ENCODE measurements at places on chromosomes 6 and 20. TPM values are rescaled to one million over a fixed set of nuclear protein-coding genes. Genes with fewer than 3 reads are reported as not detected.

- DNase-seq, result no peak
These were observed 188.4 kb upstream of the TSHZ2 start for GRCh38 chr20:52783769-52784168.

TNF gene
- total RNA-seq, result 0.68 TPM

DNA sequence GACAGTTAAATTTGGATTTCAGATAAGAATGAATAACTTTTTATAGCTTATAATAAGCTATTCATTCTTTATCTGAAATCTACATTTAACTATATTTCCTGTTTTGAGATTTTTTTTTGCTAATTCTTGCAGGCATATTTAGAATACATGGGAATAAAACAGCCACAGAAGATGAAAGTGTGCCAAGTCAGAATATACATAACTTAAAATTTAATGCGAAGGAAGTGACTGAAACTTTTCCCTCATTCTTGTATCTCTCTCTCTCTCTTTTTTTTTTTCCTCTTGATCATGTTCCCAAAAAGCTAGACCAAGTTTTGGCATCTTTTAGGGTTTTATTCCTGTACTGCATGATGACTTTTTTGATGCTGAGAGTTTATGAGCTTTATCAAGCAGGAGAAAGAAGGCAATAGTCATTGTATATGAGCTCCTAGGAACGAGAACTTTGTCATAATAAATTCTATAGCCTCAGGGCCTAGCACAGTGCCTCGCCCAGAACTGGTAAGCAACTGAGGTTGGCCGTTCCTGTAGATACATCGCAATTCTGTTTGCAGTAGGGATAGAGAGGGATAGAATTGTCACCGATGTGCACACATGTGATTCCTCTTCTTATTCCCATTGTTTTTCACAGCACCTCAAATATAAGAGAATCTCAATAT is 205.2 kb downstream of the MYLK4 start:
- DNase-seq, result no peak

GPSM3 gene
- 5.1 TPM for total RNA-seq

DNA sequence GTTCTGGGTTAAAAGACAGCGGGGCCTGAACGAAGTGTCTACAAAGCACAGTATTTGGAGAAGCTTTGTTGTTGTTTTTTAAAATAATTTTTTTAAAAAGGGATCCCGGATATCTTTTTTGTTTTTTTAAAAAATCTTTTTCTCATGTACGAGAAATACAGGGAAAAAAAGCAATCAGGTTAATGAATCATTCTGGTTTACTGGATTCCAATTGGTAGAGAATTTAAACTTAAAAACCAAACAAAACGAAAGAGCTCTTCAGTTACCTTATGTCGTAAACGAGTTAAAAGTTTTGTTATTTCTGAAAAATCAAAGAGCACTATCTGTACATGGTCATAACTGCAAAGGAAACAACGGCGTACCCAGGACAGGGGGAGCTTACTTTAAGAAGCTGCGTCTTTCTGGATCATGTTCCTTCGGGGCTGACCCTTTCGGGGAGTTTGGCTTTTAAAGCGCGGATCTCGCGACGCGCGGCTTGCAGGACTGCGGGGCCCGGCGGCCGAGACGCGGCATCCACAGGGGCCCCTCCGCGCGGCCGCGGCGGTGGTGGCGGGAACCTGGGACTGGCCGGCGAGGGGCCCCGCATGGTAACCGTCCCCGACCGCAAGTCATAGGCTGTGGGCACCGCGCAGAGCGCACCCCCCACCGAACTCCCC is 927 bp downstream of the IL20RA start:
- no peak for DNase-seq

GRCh38 chr20:2651772-2652723 is at the start of gene NOP56:
Gene NOP56, plus strand, starts transcription at chr20:2652632. Its CDS starts 29 bp downstream, at chr20:2652661.
- DNase-seq, result peak; percentile 94

DNA sequence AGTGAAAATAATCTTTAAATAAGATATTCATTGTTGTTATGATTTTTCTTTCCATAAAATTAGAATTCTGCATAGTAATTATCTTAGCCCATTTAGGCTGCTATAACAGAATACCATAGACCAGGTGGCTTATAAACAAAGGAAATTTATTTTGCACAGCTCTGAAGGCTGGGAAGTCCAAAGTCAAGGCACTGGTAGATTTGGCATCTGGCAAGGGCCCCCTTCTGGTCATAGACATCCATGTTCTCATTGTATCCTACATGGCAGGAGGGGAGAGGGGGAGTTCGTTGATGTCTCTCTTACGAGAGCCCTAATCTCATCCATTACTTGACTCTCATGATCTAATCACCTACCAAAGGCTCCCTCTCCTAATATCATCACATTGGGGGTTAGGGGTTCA is 175.0 kb upstream of the CCN2 start:
- no peak for DNase-seq

DNA sequence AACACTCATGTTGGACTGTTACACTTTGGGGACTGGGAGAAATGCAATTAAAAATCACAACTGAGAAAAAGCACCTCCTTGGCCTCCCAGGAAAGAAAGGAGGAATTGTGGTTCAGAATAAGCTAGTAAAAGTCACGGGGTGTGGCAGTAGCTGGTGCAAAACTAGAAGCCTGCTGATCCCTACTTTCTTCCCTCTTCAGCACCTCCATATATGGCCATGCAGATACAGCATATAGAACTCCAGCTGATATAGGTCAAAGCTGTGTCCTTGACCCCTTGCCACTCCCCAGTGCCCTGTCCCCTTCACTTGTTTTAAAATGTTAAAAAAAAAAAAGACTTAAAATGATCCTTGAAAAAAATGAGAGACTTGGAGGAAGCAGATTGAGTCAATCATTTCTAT is 5.5 kb upstream of the FLRT3 start:
- DNase-seq, result no peak

OLIG3 gene
- total RNA-seq, result not detected

DNA sequence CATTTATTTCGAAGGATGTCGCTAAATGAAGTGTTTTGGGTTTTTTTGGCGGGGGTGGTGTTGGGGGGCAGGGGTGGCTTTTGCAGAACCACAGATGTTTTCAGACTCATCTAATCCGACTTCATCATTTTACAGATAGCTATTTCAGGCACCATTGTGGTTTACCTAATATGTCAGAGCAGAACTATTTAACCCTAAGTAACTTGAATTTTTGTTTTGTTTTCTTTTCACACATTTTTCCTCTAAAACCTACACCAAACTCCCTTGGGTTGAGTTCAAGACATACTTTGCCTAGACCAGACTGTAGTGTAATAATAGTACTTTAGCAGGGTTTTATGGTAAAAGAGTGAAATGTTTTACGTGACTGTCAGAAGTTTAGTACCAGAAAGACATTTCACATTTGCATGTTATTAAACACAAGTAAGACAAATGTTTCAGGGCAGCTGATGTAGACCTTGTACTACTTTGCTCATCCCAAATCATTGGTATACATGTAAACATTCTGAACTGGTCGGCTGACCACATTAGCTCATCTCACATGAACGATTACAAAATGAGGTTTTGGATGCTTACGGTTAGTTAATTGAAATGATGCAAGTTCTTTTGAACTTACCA is 37.7 kb downstream of the MAP3K4 start:
- DNase-seq, result no peak

GRCh38 chr6:138682704-138683527 is 90.7 kb upstream of the CCDC28A start:
- no peak for DNase-seq

SAMD5 gene
- total RNA-seq, result 12.0 TPM
